ENCODE measurements at places on chromosomes 6 and 20.
A peak's percentile ranks its signal among the peaks of the same experiment; 100 is the strongest.

DNA sequence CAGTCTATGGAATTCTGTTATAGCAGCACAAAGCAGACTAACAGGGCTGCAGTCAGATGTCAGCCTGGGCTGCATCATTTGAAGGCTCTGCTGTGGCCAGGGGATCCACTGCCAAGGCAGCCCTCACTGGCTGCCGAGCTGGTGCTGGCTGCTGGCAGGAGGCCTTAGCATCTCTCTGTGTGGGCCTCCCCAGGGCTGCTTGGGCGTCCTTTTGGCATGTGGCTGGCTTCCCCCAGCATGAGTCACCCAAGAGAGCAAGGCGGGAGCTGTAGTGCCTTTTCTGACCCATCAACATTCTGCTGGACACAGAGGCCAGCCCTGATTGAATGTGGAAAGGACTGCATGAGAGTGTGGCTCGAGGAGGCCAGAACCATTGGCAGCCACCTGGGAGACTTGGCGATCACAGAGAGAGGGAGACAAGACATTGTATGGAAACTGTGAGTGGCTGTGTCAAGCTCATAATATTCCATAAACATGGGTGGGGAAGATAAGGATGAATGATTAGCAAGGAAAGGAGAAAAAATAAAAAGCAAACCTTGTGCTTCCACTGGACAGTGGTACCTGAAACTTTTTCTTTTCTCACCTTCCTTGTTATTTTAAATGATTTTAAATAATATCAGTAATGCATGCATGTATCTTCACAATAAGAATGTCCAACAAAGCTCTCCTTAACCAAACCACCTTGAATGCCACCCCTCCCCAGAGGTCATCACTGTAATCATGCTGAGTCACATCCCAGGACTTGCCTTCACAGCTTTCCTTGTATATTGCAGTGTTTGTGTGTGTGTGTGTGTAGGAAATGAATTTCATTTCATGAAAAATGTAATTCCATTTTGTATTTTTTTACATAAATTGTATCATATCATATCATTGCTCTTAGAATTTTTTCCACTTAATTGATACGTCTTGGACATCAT is 55.0 kb upstream of the VSX1 start:
- no peak for DNase-seq

DNA sequence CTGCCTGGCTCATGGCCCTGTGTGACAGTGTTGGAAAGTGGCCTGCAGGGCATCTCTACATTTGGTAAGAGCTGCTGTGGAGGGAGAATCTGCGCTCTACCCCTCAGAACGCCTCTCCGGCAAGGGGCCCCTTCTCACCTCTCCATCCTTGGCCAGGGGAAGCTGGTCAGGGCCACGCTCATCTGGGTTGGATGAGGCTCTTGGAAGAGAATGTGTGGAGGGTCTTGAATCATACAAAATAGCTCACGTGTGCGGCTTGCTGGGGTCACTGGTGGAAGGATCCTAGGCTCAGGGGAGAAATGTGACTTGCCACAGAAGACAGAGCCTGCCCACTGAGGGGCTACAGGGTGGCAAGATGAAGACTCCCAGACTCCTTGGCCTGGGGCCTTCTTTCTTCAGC is 105.0 kb downstream of the SCML4 start:
- DNase-seq, result no peak

DNA sequence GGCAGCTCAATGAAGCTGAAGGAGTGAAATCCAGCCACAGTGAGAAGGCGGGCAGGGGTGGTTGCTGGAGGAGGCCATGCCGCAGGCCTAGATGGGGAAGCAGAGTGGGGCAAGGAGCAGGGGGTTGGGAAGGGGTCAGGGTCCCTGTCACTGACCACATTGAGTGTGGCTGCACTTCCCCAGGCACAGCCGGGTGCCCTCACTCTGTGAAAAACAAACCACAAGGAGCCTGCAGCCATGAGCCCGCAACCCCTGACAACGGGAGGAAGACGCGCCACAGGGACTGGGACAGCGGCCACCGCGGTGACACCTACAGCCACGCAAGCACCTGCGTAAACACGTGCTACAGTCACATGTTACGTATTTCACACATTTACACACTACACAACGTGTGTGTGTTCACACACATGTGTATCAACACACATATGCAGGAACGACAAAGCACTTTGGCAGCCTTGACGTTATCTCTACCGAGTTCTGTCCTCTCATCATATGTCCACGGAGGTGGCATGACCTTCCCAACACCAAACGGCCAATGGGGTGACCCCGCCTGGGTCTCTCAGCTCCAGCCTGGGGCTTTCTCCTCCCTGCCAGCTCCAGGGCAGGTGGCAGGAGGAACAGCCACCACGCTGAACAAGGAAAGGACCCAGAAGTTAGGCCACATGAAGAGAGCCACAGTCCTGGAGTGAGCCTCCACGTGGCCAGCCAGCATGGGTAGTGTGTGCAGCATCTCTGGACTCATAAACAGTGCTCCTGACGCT is 137.6 kb upstream of the RPS6KA2 start:
- DNase-seq, result no peak

DNA sequence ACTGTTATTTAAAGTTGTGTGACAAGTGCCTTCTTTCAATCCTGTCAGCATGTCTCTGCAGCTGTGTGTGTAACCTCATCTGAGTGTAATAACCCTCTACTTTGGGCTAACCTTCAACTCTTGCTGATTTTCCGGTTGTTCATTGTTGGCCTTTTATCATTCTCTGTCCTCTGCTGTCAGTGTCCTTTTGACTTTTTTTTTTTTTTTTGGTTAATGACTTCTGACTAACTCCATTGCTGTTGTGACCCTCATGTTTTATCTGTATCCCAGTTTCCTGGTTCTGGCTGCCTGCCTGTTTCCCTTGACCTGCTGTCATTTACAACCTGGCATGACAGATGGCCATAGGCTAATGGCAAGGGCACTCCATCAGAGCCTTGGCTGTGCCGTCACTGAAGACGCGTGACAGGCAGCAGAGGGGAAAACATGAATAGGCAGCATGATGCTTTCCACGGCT is 145.7 kb upstream of the MAN1A1 start:
- DNase-seq, result no peak

DNA sequence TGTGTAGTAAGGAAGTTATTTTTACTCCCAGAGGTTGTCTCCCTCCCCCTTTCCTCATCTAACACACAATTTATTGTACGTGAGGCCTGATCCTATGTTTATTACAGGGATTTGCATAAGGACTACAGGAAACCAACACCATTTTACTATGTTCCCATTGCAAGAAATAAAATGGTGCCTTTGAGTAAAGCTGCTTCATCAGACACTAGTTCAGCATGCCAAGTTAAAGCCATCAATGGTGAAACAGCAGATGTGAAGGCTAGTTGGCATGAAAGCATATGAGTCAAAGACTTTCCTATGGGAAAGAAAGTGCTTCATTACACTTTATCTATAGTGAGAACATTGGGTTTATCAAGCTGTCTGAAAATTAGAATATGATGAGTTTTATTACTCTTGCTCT is 543.0 kb downstream of the GRIK2 start:
- DNase-seq, result no peak

DNA sequence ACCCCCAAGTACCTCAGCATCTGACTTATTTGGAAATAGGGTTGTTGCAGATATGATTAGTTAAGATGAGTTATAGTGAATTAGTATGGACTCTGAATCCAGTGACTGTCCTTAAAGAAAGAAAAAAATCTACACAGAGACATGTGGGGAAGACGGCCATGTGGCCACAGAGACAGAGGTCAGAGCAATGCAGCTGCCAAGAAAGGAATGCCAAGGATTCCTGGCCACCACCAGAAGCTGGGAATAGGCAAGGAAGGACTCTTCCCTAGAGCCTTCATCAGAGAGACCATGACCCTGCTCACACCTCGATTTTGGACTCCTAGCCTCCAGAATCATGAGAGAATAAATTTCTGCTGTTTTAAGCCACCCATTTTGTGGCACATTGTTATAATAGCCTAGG is 81.8 kb downstream of the FYN start:
- no peak for DNase-seq

DNA sequence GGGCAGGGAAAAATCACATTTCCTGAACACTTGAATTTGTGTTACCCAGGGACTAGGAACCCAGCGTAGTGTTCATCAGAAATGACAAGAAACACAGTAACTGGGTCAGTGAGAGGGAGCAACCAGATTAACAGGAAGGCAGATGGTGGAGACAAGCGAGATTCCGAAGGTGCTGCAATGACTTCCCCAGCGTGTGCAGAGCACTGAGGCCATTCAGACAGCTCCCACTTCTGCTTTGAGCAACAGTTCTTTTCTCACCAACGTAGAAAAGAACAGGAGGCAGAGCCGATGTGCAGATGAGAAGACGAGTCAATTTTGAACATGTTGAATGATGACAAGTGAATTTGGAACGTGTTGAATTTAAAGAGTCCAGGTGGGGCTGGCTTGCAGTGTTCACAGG is 63.1 kb upstream of the IFNGR1 start:
- no peak for DNase-seq

DNA sequence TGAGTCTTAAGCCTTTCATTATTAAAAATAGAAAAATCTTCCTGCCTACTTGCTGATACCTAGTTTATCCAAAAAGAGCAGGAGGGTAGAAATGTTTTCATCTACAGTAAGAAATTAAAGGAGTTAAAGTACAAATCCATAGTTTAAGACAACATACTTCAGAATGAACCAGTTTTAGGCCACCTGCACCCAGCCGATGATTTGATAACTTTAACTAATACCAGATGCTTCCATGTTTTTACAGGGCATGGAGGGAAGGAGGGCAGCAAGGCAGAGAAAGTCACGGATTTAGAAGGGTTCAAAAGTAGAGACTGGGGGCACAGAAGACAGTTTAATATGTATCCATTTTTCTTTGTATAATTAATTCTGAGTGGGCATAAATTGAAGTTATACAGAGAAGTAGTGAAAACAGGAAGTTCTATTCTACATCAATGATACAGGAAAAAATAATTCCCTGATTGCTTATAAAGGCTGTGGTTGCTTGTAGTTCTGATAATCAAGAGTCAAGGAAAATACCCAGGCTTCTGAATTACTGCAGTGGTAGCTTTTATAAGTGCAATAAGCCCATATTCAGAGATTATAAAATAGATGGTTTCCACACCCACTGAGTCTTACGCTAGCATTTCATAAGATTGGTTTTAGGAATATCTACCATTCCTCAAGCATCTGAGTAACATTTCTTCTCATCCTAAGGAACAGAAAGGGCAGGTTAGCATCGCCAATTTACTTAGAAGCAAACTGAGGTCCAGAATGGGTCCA is 72.0 kb downstream of the GMDS start:
- no peak for DNase-seq

GRCh38 chr6:159894991-159895390 is 4.2 kb downstream of the MAS1 start:
- no peak for DNase-seq

GRCh38 chr6:66900133-66901083 is 1193.4 kb upstream of the EYS start:
- no peak for DNase-seq

- DNase-seq, result no peak
These were observed 3.5 kb upstream of the PSORS1C2 start for GRCh38 chr6:31142361-31142761.

DNA sequence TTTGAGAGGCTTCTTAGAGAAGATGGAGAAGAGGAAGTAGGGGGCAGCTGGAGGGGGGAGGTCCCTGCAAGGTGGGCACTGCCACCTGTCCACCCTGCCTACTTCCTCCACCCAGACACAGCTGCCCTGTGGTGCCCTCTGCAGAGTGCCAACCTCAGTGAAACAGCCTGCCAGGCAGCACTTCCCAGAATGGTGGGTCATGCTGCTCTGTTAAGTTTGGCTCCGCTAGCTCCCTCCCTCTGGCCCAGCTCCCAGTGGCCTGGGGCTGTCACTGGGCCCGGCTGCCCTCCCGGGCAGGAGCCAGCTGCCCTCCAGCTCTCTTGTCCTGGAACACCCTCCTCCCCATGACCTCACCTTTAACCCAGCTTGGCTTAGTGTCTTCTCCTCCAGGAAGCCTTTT is 5.1 kb upstream of the EPB41L1 start:
- no peak for DNase-seq

DNA sequence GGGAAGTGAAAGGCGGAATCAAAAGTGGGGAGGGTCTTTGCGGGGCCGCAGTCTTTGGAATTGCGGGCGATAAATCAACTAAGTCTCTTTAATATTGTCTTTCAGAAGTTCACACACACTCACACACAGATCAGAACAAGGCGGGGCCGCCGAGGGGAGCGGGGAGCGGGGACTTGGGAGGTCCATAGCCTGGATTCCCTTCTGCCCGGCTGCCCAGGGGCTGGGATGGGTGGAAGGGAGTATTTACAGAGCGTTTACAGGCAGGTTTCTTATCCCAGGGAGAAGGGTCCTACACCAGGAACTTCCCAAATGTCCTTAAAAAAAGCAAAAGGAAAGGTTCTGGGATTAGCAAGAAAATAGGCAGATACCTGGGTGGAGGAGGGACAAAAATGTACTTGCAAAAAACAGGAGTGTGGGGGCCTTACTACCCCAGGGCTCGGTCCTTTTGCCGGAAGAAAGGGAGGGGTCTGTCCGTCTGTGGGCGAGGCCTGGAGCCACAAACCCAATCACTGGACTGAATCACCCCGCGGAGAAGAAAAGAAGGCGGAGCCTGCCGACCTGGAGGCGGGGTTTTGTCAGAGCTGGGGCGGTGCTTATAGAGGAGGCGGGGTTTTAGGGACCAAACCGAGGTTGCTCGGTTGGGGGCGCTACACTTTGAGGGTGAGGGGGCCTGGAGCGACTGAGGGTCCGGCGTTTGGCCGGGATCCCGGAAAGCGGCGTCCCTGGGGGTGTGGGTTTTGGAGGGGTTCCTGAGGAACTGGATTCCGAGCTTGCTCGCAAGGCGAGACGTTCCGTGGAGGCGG is 3.2 kb downstream of the PRRT1 start:
- peak; percentile 38 for DNase-seq

GRCh38 chr6:18514180-18514579 is 127.0 kb downstream of the RNF144B start:
- no peak for DNase-seq

- no peak for DNase-seq
These were observed 2.4 kb downstream of the CST9 start for GRCh38 chr20:23603321-23603720.

GRCh38 chr6:44216677-44217331 is at the start of gene MYMX:
MYMX (plus strand) TSS chr6:44216926; CDS start chr6:44217472, 546 bp downstream.
- DNase-seq, result no peak

DNA sequence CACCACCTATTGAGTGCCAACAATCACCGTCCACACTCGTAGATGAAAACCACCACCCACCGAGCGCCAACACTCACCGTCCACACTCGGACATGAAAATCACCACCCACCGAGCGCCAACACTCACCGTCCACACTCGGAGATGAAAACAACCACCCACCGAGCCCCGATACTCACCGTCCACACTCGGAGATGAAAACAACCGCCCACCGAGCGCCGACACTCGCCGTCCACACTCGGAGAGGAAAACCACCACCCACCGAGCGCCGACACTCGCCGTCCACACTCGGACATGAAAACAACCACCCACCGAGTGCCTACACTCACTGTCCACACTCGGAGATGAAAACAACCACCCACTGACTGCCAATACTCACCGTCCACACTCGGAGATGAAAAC is 129.3 kb downstream of the IRF4 start:
- DNase-seq, result no peak

DNA sequence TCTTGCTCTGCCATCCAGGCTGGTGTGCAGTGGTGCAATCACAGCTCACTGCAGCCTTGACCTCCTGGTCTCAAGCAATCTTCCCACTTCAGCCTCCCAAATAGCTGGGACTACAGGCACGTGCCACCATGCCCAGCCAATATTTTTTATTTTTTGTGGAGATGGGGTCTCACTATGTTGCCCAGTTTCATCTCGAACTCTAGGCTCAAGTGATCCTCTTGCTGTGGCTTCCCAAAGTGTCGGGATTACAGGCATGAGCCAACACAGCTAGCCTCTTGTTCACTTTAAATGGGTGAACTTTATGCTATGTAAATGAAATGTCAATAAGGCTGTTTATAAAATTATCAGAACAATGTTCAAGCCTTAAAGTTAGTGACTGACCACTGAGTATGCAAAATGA is 37.1 kb downstream of the SAMD3 start:
- DNase-seq, result no peak
